Amniotic stem cell (primary cell): ENCODE measurements at places on chromosomes 16 and 17.

GRCh38 chr16:67456391-67457081, 24.4 kb downstream of the ATP6V0D1 start:
- no peak for DNase-seq

DNA sequence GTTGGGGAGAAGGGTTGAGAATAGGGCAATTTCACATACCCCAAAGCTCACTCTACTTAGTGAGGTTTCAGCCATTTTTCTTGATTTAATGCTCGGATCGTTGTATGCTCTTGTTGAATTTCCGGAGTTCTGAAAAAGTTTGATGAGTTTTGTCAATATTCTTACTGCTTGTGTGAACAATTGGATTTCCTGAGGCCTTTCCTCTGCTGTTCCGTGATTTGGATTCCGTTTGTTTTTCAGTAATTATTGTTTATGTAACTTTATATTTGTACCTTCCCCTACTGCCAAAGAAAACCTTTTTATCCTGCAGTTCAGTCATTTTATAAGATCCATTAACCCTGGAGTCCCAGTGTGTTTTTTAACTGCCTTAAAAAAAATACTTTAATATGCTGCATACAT, 62.9 kb downstream of the PHKB start:
- no peak for DNase-seq

DNA sequence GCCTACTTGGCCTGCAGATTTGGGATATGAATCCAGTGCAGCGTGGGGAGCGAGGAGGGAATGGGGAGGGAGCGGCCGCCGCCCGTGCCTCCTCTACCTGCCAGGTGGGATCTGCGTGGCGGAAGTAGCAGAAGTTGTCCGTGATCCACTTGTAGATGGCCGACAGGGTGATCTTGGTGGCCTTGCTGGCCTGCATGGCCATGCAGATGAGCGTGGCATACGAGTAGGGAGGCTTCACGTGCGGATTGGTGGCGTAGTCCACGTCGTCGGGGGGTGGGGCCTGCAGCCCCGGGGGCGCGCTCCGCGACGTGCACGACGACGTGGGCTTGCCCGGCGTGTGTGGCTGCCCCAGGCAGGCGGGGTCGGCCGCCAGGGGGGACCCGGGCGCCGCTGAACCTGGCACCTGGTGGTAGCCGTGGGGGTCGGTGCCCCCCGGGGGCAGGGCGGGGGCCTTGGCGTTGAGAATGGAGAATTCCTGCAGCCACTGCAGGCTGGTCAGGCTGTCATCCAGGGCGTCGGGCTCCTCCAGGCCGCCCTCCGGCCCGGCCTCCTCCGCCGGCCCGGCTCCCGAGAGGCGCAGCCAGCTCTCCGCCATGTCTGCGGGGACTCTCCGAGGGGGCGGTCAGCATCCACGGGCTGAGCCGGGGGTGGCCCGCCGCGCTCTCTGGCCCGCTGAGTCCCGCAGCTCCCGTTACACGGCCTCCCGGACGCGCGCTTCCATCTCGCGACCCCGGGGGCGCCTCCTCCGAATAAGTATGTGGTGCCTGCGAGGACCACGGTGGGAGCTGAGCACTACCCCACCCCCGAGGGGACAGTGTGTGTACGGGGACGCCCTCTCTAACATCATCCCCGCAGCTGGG, 1.0 kb downstream of the FOXJ1 start:
- DNase-seq, result no peak

GRCh38 chr16:89300311-89300975, 82.9 kb downstream of the ZNF778 start:
- DNase-seq, result no peak

- DNase-seq, result peak; percentile 4
Measured at GRCh38 chr16:3131755-3132377, 3.0 kb upstream of the ZNF213 start.
